ENCODE measurements at places on chromosomes 2 and 18. TPM values are rescaled to one million over a fixed set of nuclear protein-coding genes. Genes with fewer than 3 reads are reported as not detected.

Gene SIX3
- total RNA-seq: 0.13 TPM

Gene SLC14A1
- total RNA-seq: 2.7 TPM

Gene RTKN
- total RNA-seq: 1.1 TPM

Gene GTF2A1L
- total RNA-seq: not detected

DNA sequence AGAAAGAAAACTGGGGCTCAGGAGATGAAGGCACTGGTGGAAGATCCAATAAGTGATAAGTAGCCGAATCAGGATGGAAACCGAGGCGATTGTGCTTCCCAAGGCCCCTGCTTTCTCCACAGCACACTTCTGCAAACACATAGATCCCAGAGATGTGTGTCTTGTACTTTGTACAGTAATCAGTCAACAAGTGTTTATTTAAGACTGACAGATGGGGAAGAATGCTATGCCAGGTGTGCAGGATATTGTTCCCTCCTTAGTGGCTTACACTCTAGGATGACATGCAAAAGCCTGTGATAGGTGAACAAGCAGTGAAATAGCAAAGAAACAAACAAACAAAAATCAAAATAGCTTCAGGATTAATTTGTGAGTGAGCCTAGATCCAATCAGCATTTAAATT, 116.6 kb downstream of the ACTR3 start:
- no peaks in the 10 kb centered on the region for H3K27me3 ChIP-seq
- H3K4me3 ChIP-seq: no peak overlapping the region
- DNase-seq: no peak

GRCh38 chr2:119862127-119862889, 102.6 kb downstream of the PTPN4 start:
- H3K27ac ChIP-seq: peak overlapping the region; percentile 47
- peaks cover 43% of the 10 kb centered on the region for H3K4me1 ChIP-seq
- no peak for DNase-seq
- no peaks in the 10 kb centered on the region for H3K27me3 ChIP-seq
- peak overlapping the region; percentile 43 for H3K4me3 ChIP-seq

DNA sequence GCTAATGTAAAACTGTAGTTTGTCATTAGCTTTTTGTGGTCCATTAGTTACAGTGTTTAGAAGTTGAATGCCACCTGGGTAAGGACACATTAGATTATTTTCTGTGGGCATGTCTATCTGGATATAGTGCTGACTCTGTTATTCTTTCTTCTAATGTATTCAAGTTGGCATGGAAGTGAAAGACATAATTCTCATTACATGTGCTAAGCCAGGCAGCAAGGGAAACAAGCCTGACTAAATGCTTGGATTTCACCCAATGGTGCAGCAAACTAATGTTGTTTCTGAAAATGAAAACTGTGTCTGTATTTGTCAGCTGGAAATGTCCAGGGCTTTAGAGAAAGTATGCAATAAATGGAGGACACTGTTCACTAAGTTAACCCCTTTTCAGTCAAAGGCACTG, 100.7 kb downstream of the NUP35 start:
- H3K4me1 ChIP-seq: no peaks in the 10 kb centered on the region
- DNase-seq: no peak
- H3K27me3 ChIP-seq: no peaks in the 10 kb centered on the region
- no peak overlapping the region for H3K27ac ChIP-seq
- no peak overlapping the region for H3K4me3 ChIP-seq

GRCh38 chr2:68225119-68225632, 27.2 kb downstream of the PPP3R1 start:
- no peaks in the 10 kb centered on the region for H3K27me3 ChIP-seq
- no peak overlapping the region for H3K4me3 ChIP-seq

- H3K27ac ChIP-seq: peak overlapping the region; percentile 62
- peaks cover 3% of the 10 kb centered on the region for H3K36me3 ChIP-seq
Measured at GRCh38 chr2:105929516-105929915, 184.8 kb downstream of the NCK2 start.

- no peak overlapping the region for H3K4me3 ChIP-seq
- H3K4me1 ChIP-seq: no peaks in the 10 kb centered on the region
- H3K27ac ChIP-seq: no peak overlapping the region
- no peaks in the 10 kb centered on the region for H3K27me3 ChIP-seq
- no peaks in the 10 kb centered on the region for H3K36me3 ChIP-seq
Measured at GRCh38 chr2:125272651-125273050, 1247.6 kb downstream of the CNTNAP5 start.

All from activated CD4-positive, alpha-beta memory T cell treated with anti-CD3 and anti-CD28 coated beads, Interleukin-2, amount 10 ng/mL, durations not matched to agents 7 days and 5 days (primary cell).